ENCODE measurements at places on chromosomes 3 and 15. TPM values are rescaled to one million over a fixed set of nuclear protein-coding genes. Genes with fewer than 3 reads are reported as not detected.

- no peak for DNase-seq
These were observed 208.0 kb upstream of the MME start for GRCh38 chr3:154872074-154872473.

Gene TARS3
- total RNA-seq = 10.1 TPM

DNA sequence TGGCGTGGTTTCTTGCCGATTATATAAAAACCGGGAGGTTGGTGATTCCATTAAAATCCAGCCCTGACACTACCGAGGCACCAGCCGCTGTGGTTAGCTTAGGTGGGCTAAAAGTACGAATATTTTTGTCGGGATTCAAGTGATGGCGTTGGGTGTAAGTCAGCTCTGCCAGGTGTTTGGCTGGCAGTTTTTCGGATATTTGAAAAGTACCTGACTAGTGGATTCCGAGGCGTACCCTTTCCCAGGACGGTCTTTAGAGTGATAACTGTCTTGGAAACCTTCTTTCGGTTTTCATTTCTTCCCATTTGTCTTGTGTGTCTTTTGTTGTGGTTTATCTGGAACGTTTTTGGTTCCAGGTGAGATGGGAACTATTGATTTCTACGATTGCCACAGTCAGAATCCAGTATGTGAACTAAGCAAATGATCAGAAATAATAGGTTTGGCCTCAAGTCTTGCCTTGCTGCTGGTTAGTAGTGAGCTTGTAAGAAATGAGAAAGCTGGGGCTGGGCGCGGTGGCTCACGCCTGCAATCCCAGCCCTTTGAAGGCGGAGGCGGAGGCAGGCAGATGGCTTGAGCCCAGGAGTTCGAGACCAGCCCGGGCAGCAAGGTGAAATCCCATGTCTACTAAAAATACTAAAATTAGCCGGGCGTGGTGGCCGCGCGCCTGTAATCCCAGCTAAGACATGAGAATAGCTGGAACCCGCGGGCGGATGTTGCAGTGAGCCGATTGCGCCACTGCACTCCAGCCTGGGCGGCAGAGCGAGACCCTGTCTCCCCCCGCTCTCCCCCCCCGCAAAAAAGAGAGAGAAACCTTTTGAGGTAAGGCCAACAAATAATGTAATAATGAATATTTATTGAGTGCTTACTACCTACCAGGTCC is 1.4 kb downstream of the FYTTD1 start:
- DNase-seq = peak; percentile 51

DNA sequence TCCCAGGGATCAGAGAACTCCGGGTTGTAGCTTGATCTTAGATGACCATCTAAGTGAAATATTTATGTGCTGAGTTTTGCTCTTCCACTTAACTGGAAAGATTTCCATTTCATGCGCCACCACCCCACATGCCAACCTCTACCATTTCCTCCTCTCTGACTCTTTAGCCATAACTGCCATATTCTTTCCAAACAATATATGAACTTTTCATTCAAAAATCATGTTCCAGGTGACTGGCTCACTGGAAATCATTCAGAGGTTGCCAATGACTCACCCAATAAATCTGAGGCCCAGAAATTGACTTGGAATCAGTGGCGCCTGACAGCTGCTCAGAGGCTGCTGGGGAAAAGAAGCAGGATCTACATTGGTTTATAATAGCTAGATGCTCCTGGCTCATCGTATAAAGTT is 31.6 kb upstream of the FAM174B start:
- DNase-seq = peak; percentile 76

- DNase-seq = peak; percentile 83
These were observed 48.6 kb upstream of the AKAP13 start for GRCh38 chr15:85331655-85332285.

- no peak for DNase-seq
These were observed 16.5 kb downstream of the KCTD6 start for GRCh38 chr3:58508437-58508836.

GRCh38 chr3:13569641-13570390 is 20.9 kb downstream of the FBLN2 start:
- no peak for DNase-seq

DNA sequence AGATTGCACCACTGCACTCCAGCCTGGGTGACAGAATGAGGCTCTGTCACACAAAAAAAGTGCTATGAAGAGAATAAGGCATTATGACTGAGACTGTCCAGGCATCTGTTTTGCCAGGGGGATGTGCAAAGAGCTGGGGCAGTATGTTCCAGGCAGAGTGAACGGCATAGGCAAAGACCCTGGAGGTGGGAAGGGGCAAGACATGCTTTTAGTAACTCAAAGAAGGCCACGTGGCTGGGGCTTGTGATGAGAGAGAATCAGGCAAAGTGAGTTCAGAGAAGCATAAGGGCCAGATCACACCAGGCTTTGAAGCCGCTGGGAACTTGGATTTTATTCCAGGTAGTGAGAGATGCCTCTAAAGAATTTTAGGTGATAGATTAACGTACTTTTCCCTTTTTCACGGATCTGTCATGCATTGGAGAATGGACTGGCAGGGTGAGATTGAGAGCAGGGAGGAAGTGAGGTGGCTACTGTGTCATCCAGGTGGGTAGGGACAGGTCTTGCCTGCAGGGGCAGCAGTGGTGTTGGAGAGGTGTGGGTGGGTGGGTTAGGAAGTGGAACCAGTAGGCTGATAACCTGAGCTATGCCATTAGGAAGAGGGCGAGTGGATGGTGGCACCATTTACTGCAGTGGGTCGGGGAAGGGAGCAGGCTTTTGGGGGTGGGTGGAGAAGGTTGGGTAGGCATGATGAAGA is 31.7 kb downstream of the ATP2B2 start:
- DNase-seq = no peak

Gene GABRB3
- 0.40 TPM for total RNA-seq

Gene PLA2G4E
- not detected for total RNA-seq

- peak; percentile 32 for DNase-seq
These were observed 507.5 kb upstream of the TGFBR2 start for GRCh38 chr3:30098653-30099455.

GRCh38 chr3:172442606-172443005 is 5.7 kb downstream of the GHSR start:
- no peak for DNase-seq

Gene EPHA3
- not detected for total RNA-seq

DNA sequence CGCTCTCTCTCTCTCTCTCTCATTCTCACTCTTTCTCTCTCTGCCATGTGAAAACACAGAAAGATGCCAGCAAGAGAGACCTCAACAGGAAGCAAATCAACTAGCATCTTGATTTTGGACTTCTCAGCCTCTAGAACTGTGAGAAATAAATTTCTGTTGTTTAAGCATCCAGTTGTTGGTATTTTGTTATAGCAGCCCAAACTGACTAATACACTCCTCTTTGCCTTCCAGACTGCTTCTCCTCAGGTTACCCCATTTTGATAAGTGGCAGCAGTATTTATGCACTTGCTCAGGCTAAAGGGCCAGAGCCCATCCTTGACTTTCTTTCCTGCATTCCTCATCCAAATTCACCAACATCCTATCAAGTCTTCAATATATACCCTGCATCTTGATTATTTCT is 76.6 kb upstream of the NANOGP8 start:
- DNase-seq = no peak

Gene FAM240A
- not detected for total RNA-seq

DNA sequence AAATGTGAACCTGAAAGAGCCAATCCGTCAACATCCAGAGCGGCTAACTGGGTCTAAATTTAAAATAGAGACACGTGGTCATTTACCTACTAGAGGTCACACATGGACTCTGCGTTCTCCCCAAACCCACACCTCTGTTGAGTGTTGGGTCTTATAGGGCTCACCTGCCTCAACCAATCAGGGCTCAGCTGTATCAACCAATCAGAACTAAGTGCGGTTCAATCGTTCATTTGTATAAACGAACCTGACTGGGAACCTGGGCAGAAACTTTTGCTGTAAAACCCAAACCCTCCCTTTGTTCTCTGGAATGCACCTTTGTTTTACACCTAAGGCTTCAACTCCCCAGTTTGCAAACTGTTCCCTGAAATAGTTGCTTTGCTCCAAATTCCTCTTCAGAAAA is 8.9 kb downstream of the DNAAF4 start:
- DNase-seq = no peak

- no peak for DNase-seq
These were observed 9.2 kb upstream of the ACAN start for GRCh38 chr15:88794001-88794400.

DNA sequence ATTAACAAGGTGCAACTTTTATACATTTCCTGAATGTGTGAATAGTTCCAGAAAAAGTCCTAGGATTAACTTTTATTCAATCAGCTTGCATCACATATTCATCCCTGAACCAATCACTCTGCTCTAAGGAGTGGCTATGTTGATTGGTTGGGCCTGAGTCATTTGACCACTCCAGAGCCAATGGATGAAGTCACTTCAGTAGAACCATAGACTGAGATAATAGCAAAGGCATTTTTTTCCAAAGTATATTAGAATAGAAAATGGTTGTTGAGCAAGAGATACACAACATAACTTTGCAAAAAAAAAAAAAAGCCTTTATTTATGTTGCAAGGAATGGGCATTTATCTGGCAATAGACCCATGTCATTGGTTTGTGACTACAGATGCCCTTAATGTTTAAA is 55.5 kb upstream of the AGTR1 start:
- DNase-seq = no peak

- DNase-seq = no peak
These were observed 94.1 kb downstream of the C3orf70 start for GRCh38 chr3:185058796-185059195.

- DNase-seq = no peak
These were observed 486.0 kb downstream of the FOXP1 start for GRCh38 chr3:71097557-71097956.

- DNase-seq = no peak
These were observed 3.7 kb downstream of the MELTF start for GRCh38 chr3:197025736-197026480.

GRCh38 chr3:97820780-97821179 is 1.0 kb upstream of the CRYBG3 start:
- no peak for DNase-seq

- DNase-seq = peak; percentile 51
These were observed 43.8 kb upstream of the UACA start for GRCh38 chr15:70806992-70807712.

GRCh38 chr3:8657804-8658305 is 13.3 kb upstream of the SSUH2 start:
- DNase-seq = no peak

DNA sequence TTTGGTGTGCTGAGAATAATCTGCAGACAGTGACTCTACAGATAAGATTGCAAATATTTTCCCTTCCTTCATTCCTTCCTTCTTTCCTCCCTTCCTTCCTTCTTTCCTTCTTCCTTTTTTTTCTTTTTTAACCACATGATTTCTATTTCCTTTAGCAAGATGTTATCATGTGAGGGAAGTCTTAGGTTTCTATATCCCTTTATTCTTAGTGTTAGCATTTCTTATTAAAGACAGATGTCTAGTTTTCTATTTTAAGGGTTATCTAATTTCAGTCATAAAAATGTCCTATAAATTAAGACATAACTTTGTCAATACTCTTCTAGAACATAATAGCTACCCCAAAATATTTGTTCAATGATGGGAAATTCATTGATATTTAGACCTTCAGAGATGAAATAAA is 470.9 kb downstream of the LPP start:
- no peak for DNase-seq

Gene SNURF
- 42.7 TPM for total RNA-seq

GRCh38 chr3:104941785-104942184 is 424.9 kb upstream of the ALCAM start:
- no peak for DNase-seq

Gene GOLGA6L4
- 0.99 TPM for total RNA-seq

DNA sequence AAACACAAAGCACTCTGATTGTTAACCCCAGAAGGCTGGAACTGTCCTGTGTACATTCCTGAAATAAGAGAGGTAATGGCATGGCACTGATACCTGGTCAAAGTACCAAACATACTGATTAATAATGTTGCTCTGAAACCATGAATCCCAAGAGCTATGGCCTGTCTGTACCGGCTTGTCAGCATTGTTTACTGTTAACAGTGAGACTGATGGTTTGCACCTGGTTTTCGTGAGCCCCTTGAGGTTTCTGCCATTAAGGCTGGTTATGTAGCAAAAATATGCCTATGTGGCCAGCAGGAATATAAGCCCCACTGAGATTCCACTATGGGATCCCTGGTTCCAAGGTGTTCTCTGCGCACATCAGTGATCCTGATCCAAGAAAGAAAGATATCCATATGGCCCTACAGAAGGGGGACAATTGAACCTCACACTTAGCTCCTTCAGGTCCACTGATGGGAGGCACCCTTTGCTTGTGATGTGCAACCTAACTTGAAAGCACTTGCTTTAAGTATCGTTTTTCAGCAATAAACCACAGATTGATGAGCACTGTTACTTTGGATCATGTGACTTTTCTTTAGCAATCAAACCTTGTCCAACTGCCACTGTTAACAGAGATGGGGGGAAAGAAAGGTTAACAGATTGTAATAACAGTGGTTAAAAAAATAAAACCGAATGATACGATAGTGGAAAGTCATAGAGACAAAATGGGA is 65.2 kb downstream of the TBL1XR1 start:
- DNase-seq = no peak

- DNase-seq = no peak
These were observed 65.3 kb downstream of the CPN2 start for GRCh38 chr3:194285850-194286197.

Gene AQP9
- total RNA-seq = not detected

GRCh38 chr15:66864086-66864830 is 162.2 kb downstream of the SMAD6 start:
- DNase-seq = no peak

DNA sequence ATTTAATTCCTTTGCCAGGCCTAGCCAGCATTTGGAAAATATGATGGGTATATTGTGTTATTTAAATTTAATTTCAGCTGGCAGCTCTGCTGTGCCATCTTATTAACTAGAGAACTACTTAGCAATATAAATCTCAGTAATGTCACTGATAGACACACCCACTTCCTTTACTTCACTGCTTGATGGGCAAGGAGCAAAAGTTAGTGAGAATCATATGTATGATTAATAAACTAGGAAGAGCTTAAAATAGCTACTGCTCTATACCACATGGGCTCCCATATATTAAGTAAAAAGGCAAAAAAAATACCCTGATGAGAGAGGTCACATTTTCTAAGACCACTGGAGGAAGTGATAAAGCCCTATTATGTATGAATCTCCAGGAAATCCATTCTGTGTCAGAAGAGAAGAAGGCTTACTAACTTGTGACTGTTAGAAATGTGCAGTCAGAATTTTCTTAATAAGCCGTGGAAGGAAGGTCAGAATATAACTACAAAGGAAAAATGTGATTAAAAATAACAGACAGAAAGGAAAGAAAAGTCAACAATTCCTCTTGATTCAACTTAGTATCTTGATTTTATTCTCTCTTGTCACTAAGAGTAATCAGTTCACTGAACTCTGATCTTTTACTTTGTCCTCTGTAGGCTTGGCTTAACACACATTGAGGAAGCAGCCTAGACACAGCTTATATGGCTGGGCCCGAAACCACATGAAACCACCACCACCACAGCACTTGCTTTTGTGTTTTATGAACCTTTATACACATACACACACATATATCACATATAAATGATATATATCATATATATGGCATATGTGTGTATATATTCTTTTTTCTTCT is 1233.9 kb upstream of the ALCAM start:
- peak; percentile 0 for DNase-seq

- no peak for DNase-seq
These were observed 272.8 kb upstream of the ARRDC4 start for GRCh38 chr15:97687654-97688053.
